ENCODE measurements at places on chromosomes 13 and 19.

DNA sequence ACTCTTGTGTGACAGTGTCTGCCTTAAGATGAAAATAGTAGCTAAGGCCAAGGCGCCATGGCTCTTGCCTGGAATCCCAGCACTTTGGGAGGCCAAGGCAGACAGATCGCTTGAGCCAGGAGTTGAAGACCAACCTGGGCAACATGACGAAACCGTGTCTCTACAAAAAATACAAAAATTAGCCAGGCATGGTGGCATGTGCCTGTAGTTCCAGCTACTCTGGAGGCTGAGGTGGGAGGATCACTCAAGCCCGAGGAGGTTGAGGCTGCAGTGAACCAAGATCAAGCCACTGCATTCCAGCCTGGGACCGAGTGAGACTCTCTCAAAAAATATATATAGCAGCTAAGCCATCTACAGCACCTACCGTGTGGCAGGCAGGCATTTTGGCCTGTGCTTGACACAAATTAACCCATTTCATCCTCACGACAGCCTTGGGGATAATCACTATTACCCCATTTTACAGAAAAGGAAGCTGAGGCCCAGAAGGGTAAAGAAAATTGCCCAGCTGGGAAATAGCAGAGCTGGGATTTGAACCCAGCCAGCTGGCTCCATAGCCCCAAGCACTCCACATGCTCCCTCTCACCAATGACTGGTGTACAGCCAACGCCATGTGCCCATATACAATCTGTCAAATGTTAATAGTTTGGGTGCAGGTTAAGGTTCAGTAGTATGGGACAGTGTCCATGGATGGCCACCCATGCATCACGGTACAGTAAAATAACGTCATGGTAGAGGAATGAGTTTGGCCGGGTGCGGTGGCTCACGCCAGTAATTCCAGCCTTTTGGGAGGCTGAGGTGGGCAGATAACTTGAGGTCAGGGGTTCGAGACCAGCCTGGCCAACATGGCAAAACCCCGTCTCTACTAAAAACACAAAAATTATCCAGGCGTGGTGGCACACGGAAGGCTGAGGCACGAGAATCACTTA is 3.1 kb downstream of the SLC1A5 start:
- no peak for DNase-seq

DNA sequence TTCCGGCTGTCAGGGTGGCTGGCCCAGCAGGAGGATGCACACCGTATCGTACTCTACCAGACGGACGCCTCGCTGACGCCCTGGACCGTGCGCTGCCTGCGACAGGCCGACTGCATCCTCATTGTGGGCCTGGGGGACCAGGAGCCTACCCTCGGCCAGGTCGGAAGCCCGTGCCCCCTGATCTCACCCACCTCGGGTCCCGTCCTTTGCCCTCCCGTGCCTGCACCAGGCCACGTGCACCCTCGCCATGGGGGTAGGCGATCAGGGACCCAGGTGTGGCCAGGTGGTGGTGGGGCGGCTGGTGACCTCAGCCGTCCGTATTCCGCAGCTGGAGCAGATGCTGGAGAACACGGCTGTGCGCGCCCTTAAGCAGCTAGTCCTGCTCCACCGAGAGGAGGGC is 19.0 kb downstream of the PNPLA6 start:
- DNase-seq = no peak

GRCh38 chr13:30045916-30046704 is 195.7 kb upstream of the UBL3 start:
- no peak for DNase-seq

DNA sequence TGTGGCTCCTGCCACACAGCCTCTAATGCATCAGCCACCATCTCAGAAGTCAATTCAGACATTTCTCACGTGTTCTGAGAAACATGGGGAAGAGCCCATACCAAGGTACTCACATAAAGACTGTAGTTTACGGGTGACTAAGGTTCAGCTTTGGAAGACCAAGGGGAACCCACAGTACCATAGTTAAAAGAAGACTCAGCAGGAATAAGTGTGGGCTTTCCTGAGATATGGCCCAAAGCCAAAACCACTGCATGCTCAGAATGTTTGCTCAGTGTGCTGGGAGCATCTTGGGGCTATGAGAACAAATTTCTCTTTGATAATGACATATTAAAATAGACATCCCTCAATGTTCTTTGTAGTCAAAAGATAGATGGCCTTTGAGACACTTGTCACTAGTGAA is 283.8 kb downstream of the DCT start:
- no peak for DNase-seq

DNA sequence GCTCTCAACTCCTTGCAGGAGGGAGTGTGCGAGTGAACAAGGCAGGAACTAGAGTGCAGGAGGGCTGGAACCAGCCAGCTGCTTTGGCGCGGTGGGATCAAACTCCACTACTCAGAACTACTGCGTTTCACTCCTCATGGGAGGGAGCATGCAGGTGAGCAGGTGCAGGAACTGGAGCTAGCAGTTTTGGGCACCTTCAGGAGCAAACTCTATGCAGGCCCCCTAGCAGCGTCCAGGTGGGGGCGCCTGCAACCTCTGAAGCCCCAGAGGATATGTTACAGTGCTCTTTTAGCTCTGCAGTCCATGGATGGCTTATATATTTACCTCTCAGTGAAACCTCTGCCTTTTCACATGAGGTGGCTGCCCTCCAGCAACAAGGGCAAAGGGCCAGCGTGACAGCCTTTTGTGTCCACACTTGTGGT is 1303.4 kb downstream of the PCDH9 start:
- no peak for DNase-seq

DNA sequence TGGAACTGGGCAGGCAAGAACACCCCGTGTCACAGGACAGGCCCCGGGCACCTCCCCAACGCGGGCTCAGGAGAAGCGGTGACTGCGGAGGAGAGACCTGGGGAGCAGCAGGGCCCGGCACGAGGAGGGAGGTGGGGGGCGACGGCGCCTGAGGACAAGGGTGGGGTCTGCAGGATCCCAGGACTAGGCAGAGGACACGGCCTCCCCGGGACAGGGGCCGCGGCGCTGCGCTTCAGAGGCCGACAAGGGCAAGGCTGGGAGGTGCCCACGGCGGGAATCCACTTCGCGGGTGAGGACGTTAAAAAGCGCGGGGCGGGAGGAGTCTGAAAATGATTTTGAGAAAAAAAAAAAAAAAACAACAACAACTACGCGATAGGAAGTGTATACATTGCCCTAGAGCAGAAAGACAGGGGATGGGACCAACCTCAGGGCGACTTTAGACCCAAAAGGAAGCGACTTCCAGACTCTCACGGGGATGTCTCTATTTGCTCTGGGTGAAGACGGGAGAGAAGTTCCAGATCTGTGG is 44.9 kb downstream of the ZNF611 start:
- DNase-seq = no peak

- DNase-seq = no peak
Observed at GRCh38 chr19:46369817-46370216, 22.9 kb downstream of the PPP5C start.

GRCh38 chr13:54574791-54575190 is 1546.2 kb downstream of the OLFM4 start:
- no peak for DNase-seq

- DNase-seq = no peak
Observed at GRCh38 chr13:61192826-61193225, 222.8 kb downstream of the PCDH20 start.

GRCh38 chr19:17184371-17184841 is 30.8 kb upstream of the USE1 start:
- DNase-seq = no peak

GRCh38 chr13:44605721-44606120 is 29.6 kb upstream of the TSC22D1 start:
- DNase-seq = no peak
